ENCODE measurements at places on chromosomes 5 and 9.

- ATAC-seq: no peak
Observed at GRCh38 chr9:135662758-135663450, at the start of gene LCN9. LCN9 (plus strand) TSS chr9:135663309; CDS start chr9:135663322, 13 bp downstream.

GRCh38 chr5:39001683-39002082, 72.5 kb downstream of the RICTOR start:
- no peak for ATAC-seq

- no peak for ATAC-seq
Observed at GRCh38 chr9:117098331-117098730, 316.5 kb downstream of the ASTN2 start.

DNA sequence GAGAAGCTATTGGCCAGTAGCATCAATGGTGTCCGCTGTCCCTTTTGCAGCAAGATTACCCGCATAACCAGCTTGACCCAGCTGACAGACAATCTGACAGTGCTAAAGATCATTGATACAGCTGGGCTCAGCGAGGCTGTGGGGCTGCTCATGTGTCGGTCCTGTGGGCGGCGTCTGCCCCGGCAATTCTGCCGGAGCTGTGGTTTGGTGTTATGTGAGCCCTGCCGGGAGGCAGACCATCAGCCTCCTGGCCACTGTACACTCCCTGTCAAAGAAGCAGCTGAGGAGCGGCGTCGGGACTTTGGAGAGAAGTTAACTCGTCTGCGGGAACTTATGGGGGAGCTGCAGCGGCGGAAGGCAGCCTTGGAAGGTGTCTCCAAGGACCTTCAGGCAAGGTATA, 10.8 kb downstream of the TRIM32 start:
- ATAC-seq: no peak

GRCh38 chr5:146516151-146516475, at the start of gene GPR151:
GPR151 (minus strand) TSS chr5:146516190; CDS start chr5:146516113, 77 bp downstream.
- no peak for ATAC-seq

DNA sequence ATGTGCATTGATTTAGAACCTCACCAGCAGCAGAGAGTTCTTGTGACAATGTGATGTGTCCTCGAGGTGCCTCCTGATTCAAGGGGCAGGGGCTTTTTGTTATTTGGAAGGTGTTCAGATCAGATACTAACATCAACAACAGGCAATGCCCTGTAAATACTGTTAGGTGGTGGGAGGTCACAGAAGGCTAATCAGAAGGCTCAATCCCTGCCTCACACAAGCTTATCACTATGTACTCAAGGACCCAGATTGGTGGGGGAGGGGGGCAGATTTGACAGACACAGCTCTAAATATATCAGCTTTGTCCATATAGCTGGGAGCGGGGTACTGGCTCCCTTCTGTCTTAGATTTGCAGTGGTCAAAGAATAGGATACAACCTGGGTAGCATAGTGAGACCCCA, 2.6 kb downstream of the FRMPD1 start:
- no peak for ATAC-seq

- ATAC-seq: no peak
Observed at GRCh38 chr5:124104344-124104743, 592.4 kb downstream of the CSNK1G3 start.

GRCh38 chr5:155512329-155512728, 498.8 kb downstream of the KIF4B start:
- no peak for ATAC-seq

DNA sequence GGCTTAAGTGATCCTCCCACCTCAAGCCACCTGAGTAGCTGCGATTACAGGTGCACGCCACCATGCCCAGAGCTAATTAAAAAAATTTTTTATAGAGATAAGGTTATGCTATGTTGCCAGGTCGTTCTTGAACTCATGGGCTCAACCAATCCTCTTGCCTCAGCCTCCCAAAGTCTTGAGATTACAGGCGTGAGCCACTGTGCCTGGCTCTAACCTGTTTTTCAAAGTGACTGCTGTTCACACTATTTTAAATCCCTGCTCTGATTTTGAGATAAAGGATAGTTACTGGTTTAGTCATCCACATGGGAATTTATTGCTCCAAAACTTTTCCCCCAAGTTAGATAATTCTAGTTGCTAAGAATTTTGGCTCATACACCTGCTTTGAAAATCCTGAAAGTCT, 48.2 kb upstream of the MTMR12 start:
- ATAC-seq: no peak

- ATAC-seq: no peak
Observed at GRCh38 chr9:126164796-126165525, 161.7 kb upstream of the MVB12B start.

- ATAC-seq: no peak
Observed at GRCh38 chr9:137880160-137880975, 2.8 kb downstream of the CACNA1B start.

- no peak for ATAC-seq
Observed at GRCh38 chr5:88761269-88761850, 121.6 kb downstream of the MEF2C start.

- ATAC-seq: no peak
Observed at GRCh38 chr5:126752081-126752785, 24.7 kb upstream of the LMNB1 start.

DNA sequence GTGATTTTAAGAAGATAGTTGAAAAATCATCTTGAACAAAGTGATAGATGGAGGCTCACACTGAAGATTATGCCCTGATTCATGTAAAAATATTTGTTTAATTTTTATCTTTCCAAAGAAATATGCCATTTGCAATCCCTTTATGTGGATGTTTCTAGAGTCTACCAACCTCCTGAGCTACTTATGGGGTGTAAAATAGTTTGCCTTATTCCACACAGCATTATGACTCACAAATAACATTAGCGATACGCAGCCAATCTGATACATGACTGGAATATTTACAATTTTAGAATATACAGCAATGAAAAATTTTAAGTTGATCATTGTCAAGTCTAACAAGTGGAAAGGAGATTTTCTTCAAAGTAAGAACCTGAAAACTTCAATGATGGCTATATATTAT, 327.5 kb downstream of the EDIL3 start:
- ATAC-seq: no peak

GRCh38 chr9:89363311-89363670, 45.0 kb downstream of the SECISBP2 start:
- ATAC-seq: no peak

DNA sequence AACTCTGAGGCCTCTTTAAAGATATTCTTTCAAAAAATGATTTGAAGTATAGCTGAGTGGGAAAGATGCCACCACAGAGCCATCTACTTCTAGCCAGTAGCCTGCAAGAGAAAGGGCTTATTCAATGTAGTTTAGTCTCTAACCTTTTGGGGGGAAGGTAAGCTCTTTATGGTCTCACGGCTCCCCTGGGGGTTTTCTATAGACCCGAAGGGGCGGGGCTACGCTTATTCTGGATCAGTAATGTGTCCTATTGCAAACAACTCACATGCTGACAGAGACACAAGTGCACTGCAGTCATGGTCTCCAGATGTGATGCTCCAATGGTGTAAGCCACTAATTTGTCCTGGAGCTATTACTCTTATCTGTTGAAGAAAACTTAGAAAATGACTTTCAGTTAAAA, 53.4 kb upstream of the RPS23 start:
- ATAC-seq: no peak

- ATAC-seq: no peak
Observed at GRCh38 chr9:16001856-16002255, 449.0 kb downstream of the CCDC171 start.

DNA sequence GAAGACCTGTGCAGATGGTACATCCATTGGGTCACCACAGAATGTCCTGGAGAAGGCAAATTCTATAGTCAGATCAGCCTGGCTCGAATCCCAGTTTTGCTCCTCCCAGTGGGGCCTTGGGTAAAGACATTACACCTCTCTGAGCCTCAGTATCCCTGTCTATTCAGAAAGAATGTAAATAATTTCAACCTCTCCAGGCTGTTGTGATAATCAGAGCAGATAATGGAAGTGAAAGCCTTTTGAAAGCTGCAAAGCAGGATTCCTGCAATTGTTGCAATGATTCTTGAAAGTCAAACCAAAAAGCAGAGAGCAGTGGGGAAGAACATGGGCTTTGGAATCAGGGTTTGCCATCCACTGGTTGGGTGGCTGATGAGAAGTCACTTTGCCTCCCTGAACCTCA, 63.2 kb downstream of the LHX2 start:
- no peak for ATAC-seq

GRCh38 chr9:4196886-4197285, 103.0 kb downstream of the GLIS3 start:
- no peak for ATAC-seq

DNA sequence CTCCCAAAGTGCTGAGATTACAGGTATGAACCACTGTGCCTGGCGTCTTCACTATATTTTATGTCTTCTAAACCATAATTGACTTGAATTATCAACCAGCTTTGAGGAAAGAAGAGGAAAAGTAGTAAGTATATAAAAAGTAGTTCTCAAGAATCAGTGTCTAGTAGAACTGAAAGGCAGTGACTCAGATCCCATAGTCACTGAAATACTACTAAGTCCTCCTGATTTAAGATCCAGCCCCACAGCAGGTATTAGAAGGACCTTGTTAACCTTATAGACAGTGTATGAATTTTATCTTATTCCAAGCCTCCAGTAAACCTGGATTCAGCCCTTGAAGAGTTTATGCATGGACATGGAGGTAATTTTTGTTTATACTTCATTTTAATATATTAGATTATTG, 31.5 kb downstream of the LNPEP start:
- ATAC-seq: peak; percentile 74

GRCh38 chr9:125126019-125126746, 17.1 kb downstream of the SCAI start:
- peak; percentile 96 for ATAC-seq

- ATAC-seq: no peak
Observed at GRCh38 chr5:2130361-2130760, 247.6 kb upstream of the IRX4 start.

- ATAC-seq: no peak
Observed at GRCh38 chr9:89666364-89666763, 61.6 kb downstream of the GADD45G start.

DNA sequence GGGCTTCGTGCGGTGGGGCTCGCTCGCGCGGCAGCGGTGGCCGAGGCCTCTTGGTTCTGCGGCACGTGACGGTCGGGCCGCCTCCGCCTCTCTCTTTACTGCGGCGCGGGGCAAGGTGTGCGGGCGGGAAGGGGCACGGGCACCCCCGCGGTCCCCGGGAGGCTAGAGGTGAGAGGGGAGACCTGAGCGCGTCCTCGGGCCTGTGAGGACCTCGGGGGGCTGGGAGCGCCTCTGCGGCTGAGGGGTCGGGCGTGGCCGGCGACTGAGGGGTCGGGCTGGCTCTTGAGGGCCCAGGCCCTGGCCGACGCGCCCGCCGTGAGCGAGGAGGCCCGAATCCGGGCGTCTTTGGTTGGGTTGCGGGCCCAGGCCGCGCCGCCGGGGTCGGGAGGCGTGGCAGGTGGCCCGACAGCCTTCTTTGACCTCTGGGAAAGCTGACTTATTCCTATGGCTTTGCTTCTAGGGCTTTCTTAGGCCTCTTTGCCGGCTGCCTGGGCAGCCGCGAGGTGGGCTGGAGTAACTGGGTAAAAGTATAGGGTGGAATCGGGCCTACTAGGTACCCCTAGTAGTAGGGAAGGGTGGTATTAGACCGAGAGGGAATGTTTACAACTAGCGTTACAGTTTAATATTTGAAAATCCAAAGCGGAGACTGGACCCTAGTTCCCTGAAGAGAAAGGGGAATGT, at the start of gene CANX:
CANX (plus strand) TSS at position 33 of the 681 bp plus-strand sequence. CDS start 6,715 bp downstream, outside the sequence.
- no peak for ATAC-seq

DNA sequence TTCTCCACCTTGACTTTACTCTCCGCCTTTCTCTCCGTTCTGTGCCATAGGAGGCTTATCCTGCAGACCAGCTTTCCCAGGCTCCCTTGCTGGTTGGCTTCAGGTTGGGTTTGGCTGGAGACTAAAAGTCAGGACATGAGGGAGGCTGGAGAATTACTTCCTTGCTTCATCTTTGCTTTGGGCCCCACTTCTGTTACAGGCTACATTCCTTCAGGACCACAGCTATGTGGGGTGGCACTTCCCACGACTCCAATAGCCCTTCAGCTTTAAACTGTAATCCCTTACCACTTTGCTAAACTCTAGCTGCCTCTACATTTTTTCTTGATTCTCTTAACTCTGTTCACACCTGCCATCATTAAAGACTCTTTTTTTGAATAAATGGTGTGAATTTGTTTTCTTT, 186.7 kb upstream of the NR4A3 start:
- no peak for ATAC-seq

GRCh38 chr5:56375011-56375410, 141.9 kb upstream of the ANKRD55 start:
- ATAC-seq: no peak

DNA sequence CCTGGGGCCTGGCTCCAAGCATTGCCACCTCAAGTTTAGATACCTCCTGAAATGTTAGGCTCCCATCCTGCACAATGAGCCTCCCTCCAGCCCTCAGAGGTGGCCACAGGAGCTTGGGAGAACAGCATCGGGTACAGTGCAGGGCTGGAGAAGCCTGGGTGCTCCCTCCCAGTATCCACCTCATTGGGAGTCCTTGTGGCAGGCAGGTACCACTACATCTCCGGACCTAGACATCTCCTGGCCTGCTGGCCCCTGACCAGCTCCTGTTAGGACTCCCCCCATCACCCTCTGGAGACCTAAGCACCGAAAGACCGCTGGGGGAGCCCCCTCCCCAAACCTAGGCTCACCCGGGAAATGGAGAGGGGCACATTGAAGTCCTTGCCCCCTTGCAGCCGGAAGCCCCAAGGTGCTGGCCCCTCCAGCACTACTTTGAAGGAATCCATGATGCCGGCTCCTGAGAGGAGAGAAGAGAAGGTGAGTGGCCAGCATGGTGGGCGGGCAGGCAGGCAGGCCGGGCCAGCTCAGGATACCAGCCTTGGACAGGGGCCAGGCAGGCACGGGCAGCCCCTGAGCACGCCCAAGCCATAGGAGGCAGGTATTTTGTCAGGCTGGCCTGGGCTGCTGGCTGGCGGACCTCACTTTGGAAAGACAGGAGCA, 1.2 kb downstream of the PDLIM7 start:
- ATAC-seq: no peak

GRCh38 chr5:9398227-9398626, 147.6 kb downstream of the SEMA5A start:
- no peak for ATAC-seq

DNA sequence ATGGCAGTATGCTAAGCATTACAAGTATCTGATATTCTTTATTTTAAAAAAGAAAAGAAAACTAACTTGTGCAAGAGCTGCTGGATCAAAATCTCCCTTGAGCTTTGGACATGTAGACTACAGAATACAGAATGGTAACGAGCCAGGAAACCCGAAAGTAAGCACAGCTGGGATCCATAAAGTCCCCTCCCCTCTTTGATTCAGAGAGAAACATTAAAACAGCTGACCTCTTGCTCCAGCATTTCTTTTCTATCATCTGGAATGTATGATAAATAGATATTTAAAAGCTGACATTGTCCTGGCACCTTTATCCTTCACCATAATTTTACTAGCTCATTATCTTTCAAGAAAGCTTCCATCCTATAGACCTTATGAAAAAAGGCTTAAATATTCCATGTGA, 28.2 kb upstream of the LPAR1 start:
- ATAC-seq: no peak

- no peak for ATAC-seq
Observed at GRCh38 chr9:94881023-94881422, 154.5 kb downstream of the AOPEP start.

- no peak for ATAC-seq
Observed at GRCh38 chr9:4689021-4689420, 9.7 kb downstream of the CDC37L1 start.
